Mucosa of gallbladder (tissue), 1 donor: ENCODE measurements at places on chromosomes 6 and 20.

- no peak for DNase-seq
These were observed 24.4 kb downstream of the MAP1LC3A start for GRCh38 chr20:34582911-34583310.

- DNase-seq, result no peak
These were observed 25.1 kb downstream of the SYNDIG1 start for GRCh38 chr20:24494460-24494920.

DNA sequence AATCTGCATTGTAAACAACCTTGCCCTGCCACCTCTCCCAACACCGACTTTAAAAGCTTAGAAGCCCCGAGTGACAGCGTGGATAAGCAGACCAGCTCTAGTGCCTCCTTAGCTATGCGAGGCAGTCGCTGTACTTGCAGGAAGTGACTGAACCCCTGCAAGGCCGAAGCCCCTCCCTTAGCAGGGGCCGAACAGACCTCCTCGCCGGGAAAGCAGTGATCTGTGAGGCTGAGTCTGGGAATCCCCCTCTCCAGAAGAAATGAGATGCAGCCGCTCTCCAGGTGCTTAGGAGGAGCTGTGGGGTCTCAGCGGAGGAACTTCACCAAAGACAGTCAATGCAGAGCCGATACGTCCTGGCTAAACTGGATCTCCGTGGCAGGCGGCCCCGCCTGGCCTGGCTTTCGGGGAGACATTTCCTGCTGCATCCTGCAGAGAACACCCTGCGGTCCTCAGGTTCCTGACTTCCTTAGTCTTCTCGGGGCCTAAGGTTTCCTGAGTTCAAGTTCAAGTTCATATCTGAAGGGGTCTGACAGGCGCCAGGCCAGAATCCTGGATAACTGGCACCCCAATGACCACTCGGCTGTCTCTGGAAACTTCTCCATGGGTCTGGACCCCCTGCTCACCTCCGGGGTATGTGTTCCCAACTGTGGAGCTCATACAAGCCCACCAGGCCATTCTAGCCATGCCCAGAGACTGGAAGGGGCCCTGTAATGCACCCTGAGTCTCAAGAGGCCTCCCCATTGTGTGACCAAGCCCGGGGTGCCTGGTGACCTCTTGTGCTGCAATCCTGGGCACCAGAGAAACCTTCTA is 20.4 kb upstream of the FRMD1 start:
- DNase-seq, result no peak

DNA sequence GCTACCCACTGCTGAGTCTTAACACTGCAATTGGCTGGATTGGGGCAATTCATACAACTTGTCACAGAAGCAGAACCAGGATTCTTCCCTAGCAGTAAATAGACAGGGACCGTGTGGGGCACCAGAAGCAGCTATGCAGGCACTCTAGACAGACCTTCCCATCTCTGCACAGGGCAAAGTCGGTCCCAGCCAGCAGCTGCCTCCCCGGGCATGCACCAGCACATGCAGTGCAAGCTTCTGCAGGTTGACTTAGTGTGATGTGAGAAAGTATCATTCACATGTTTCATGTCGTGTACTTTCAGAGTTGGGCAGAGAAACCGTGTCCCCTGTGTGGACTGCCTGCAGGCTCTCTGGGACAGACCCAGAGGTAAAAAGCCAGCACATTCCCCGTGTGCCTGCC is 98.0 kb upstream of the FOXA2 start:
- DNase-seq, result no peak

- DNase-seq, result no peak
These were observed 31.1 kb upstream of the NUP153 start for GRCh38 chr6:17737704-17738252.

- DNase-seq, result no peak
These were observed 112.1 kb upstream of the ASF1A start for GRCh38 chr6:118781897-118782296.

- DNase-seq, result no peak
These were observed 341.1 kb downstream of the NRN1 start for GRCh38 chr6:5665667-5666066.

DNA sequence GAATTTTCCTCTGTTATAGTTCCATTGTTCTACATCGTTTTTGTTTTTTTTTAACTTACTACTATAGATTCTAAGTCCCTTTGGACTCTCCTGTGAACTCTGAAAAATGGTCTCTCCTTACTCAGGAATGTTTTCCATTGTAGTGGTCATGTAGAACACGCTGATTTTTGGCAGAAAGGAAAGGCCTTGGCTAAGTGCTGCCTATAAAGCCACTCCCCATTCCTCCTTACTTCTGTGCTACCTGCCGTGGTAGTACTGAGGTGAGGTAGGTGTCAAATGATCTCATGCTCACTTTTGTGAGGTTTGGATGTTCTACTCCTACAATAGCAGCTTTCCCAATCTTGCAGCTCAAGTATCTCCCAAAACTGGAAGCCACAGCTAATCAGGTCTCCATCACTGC is 270.7 kb downstream of the SLC35F1 start:
- DNase-seq, result no peak

GRCh38 chr6:75402296-75402695 is 91.3 kb downstream of the FILIP1 start:
- no peak for DNase-seq

DNA sequence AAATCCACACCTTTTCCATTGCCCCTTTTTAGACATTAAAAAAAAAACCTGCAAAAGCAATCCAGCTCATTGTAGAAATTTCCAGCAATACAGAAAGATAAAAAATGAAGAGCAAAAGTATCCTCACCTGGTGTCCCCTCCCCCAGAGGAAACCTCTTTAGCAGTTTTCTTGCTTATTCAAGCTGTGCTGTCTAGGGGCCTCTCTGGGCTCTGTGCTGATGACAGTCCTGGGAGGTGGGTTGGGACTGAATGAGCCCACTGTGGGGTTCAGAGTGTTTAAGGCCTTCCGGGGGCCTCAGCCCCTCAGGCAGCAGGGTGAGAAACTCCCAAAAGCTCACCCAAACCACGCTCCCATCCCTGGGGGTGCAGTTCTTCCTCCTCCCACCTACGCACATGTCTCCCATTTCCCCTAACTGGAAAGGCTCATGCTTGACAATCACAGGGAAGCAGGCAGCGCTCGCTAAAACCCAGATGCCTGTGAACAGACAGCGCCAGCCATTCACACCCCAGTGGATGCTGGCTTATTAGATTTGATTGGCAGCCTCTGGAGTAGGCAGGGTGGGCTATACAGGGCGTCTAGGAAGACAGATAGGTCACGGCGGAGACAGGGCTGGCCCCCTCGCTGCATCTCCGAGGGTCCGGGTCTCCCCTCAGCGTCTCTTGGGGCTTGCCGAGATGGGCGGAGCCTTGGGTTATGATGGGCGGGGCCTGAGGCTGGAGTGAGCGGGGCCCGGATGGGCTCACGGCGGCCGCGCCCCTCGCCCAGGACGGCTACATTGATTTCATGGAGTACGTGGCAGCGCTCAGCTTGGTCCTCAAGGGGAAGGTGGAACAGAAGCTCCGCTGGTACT is 4.6 kb downstream of the GUCA1A start:
- no peak for DNase-seq

DNA sequence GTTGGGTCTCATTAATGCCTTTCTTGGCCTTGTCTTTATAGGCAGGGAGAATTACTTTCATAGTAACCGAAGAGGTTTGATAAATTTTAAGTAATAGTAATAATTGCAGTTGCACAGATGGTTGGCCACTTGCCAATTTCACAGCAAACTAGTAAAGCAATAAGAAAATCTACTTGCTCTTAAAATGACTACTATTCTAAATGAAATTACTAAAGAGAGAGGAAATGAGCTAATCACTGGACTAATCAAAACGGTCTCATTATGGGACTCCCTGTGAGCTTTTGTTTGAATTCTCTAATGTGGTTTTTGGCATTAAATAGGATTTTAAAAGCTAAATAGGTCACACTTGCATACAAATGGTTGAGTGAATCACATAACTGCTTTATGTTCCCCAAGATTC is 227.4 kb upstream of the PLN start:
- DNase-seq, result no peak

GRCh38 chr20:19122395-19122794 is 90.0 kb upstream of the SLC24A3 start:
- no peak for DNase-seq

DNA sequence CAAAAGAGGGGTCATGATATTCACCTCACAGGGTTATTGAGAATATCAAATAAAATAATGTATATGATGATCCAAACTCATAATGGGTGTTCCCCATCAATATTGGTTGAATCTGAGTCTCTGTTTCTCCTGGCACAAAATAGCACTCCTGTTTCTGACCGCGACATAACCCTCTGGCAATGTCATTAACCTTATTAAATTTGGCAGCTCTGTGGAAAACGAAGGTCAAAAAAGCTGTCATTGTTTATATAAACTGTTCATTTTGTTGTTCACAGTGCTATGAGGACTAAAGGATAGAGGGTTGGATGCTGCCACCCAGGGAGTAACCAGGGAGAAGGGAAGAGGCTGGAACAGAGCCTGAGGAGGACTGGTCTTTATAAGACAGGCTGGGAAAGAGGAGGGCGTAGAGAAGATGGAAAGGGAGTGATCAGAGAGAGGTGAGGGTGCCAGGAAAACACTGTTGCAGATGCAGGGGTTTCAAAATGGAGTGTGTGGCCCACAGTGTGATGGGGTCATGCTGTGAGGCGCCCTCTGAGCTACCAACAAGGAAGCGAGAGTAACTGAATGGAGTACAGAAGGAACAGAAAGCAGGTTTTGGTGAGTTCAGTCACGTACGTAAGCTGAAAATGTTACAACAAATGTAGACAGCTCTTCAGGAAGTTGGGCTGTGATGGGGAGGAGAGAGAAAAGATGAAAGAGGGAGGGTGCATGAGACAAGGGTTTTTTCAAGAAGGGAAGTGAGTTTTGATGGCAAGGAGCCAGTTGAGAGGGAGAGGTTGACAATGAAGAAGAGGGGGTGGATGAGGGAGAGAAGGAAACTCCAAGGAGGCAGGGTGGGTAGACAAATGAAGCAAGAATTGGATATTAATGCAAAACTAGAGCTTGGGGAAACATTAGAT is 251.6 kb upstream of the TAB2 start:
- no peak for DNase-seq

DNA sequence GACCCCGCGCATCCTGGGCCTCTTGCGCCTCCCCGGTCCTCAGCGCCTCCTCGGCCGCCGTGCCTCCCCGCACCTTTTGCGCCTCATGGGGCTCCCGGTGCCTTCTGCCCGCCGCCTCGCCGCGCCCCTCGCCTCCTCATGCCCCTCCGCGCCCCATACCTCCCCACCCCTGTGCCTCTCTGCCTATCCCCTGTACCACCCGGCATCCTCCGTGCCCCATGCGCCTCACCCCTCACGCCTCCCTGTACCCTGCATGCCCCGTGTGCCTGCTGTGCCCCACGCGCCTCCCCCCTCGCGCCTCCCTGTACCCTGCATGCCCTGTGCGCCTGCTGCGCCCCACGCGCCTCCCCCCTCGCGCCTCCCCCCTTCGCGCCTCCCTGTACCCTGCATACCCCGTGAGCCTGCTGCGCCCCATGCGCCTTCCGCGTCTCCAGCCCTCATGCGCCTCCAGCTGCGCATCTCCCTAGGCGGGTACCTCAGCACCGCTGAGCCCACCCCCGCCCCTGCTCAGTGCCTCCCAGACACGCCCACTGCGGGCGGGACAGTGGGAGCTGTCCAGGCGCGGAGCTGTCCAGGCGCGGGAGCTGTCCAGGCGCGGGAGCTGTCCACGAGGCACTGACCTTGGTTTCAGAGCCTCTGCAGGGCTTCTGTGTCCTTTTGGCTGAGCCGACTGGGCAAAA is 37.1 kb downstream of the IGF2R start:
- no peak for DNase-seq

DNA sequence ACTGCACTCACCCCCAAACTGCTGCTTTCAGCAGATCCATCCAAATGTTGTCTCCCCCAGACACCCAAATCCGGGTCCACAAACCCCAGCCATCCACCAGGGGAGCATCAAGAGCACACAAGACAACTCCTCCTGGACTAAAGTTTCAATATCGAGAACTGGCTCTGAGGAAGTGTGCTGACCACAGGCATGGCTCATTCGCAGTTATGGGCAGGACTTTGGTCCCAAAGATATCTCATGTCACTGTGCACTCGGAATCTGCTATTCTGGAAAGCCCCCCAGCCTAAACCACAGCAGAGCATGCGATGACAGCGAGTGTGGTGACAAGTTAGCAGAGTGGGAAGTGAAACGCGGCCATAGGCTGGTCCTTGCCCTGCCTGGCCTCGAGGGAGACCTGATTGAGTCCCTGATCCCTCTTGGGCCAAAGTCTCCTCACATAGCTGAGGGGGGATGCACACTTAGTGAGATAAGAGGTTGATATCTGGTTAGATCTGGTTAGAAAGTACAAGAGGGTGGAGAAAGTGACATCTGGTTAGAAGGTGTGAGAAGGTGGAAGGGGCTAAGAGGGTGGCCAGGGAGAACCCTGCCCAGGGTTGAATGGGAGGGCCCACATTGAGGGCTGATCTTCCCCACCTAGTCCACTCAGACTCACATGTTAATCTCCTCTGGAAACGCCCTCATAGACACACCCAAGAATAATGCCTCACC is 149.7 kb downstream of the MRPL14 start:
- DNase-seq, result no peak

DNA sequence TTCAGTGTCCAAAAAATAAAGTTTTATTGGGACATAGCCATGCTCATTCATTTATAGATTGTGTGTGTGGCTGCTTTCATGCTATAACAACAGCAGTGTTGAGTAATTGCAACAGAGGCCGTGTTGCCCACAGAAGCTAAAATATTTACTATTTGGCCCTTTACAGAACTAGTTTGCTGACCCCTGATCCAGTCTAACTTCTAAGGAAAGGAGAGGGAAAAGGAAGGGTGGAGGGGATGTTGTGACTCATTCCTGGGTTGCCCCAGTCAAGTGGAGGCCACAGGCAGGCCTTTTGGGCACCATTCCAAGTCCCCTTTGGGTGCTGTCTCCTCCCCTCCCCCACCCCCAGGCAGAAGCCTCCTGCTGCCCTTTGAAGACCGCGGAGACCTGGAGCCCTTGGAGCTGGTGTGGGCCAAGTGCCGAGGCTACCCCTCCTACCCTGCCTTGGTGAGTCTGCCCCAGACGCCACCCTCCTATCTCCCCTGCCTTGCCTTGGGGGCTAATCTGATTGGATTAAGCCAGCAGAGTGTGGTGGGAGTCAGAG is 28.4 kb downstream of the BRPF3 start:
- DNase-seq, result no peak

- DNase-seq, result no peak
These were observed 453.3 kb downstream of the RFPL4B start for GRCh38 chr6:112800439-112800838.

- no peak for DNase-seq
These were observed 325.5 kb upstream of the ARID1B start for GRCh38 chr6:156451726-156452125.

- DNase-seq, result no peak
These were observed 70.4 kb upstream of the XRN2 start for GRCh38 chr20:21232546-21233280.

DNA sequence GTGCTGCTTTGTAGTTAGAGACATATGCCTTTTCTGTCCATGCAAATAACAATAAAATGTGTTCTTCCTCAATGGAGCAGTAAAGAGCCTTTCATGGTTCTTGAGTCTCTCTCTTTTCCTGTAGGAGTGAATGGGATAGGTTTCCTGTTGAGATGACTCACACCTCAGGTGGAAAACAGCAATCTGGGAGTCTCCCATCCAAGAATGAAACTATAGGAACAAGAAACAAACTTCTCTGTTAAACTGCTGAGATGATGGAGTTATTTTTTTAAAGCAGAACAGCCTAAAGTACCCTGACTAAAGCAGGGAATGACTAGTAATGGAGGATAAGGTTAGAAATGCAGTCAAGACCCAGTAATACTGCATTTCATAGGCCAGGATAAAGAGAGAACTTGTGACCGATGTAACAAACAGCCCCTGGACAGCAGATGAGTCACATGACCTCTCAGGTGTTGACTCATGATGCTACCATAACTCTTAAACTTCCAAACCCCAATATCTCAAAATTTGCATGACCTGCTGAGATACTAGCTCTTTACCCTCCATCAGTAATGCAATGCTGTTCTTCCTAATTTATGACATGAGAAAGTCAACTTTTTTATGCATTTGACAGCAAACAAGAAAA is 548.9 kb downstream of the CBLN4 start:
- DNase-seq, result no peak
